ENCODE measurements at places on chromosomes 5 and 9.

- no peak for DNase-seq
These were observed 33.7 kb downstream of the USP20 start for GRCh38 chr9:129868872-129869486.

GRCh38 chr9:78132701-78133058 lies 101.1 kb upstream of the GNAQ start:
- DNase-seq, result no peak

DNA sequence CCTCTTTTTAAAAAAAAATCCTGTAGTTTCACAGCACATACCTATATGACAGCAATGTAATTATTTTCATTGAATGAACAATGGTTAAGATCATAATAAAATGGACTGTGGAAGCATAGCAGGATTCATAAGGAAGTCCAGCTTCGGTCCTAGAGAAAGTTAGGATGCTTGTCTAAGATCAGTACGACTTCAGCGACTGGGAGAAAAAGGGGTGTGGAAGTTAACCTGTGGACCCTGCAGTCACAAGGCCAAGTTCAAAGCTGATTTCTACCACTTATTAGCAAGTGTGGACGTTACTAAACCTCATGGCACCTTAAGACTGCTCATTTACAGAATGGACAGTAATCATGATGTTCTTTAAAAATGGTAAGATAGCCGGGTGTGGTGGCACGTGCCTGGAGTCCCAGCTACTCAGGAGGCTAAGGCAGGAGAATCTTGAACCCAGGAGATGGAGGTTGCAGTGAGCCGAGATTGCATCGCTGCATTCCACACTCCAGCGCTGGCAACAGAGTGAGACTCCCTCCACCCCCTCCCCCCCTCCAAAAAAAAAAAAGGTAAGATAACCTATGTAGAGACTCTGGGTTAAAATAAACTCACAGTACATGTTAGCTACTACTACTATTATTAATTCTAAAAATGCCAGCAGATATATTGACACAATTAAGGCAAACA lies 71.6 kb upstream of the PCA3 start:
- DNase-seq, result no peak

DNA sequence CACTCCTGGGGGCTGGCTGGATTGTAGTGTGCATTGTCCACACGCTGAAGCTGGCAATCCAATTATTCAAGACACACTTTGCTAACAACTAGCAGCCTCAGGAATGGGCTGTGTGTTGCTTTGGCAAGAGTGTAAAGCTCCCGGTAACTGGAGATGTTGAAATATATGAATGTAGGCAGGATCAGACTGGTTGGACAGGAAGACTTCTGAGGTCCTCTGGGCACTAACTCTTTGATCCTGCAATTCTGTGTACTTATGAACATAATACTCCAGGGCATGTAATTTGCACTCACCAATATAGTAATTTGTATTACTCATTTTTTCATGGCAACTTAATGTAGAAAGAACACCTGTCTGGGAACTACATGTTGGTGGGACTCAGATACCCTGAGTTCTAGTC lies 106.7 kb upstream of the SLC28A3 start:
- DNase-seq, result no peak

Measured in progenitor cell of endocrine pancreas (in vitro differentiated cells).